ENCODE measurements at places on chromosomes 2 and 18.
A peak's percentile ranks its signal among the peaks of the same experiment; 100 is the strongest.

DNA sequence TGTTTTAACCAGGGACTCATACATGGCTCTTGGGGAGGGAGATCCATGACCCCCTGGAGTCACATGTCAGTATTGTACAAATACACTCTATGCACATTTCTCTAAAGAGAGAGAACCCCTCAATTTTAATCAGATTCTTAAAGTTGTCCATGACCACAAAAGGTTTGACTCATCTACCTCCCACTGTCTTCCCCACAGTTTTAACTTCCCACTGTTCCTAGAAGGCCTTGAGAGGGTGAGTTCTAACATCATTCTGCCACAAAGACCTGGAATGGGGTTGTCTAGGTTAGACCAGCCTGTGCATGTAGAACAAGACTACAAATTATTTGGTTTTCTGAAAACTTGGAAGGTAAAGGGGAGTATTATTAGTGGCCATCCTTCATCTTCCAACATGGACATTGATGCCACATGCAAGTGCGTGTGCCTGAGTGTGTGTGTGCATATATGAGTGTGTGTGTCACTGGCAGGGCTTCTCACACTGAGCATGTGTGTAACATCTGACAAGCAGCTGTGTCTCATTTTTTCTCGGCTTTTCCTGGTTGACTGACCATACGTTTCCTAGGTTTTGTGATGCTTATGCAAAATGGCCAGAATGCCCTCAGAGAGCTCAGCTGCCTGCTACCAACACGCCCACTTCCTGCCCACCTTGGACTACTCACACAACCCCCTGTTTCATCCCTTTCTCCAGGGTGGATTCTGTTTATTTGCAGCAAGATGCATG lies 94.6 kb upstream of the LGALSL start:
- DNase-seq = no peak

GRCh38 chr2:219542931-219543595 lies 546 bp downstream of the CHPF start:
- DNase-seq = no peak

GRCh38 chr2:231390667-231391066 lies 4.8 kb upstream of the B3GNT7 start:
- no peak for DNase-seq

DNA sequence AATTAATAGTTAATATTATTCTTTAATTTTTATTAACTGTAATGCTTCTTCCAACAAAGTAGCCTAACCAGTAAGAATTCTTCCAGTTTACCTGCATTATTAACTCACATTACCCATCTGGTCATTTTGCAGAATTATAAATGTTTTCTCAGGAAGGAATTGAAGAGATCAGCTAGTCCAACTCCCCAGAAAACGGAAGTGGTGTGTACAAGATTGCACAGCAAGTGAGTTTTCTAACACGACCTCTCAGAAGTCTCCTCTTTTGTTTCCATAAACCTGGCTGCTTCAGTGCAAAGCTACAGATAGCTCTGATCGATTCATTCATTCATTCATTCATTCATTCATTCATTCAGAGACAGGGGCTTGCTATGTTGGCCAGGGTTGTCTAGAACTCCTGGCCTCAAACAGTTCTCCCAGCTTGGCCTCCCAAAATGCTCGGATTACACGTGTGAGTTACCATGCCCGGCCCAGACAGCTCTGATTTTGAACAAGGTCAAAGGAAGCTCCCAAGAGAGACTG lies 128.8 kb upstream of the REV1 start:
- DNase-seq = no peak

DNA sequence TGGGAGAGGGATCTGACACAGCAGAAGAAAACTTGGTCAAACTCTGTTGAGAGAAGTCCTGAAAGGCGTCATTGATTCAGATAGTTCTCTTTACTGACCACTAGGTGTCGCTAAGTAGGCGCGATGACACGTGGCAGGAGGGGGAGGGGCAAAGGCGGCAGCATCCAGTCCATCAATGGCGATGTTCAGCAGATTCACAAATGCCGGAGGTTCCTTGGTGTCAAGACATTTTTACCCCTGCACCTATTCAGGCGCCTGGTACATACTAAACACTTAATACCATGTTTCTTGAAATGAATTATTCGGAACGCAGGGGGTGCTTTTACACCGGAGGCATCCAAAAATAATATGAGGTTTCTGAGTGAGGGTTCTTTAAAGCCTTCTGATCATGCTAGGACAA lies 3.0 kb upstream of the PLEK start:
- peak; percentile 83 for DNase-seq

- DNase-seq = no peak
Measured at GRCh38 chr2:50614056-50614455, 417.9 kb downstream of the NRXN1 start.

- no peak for DNase-seq
Measured at GRCh38 chr2:201654616-201655384, 11.5 kb upstream of the TMEM237 start.

DNA sequence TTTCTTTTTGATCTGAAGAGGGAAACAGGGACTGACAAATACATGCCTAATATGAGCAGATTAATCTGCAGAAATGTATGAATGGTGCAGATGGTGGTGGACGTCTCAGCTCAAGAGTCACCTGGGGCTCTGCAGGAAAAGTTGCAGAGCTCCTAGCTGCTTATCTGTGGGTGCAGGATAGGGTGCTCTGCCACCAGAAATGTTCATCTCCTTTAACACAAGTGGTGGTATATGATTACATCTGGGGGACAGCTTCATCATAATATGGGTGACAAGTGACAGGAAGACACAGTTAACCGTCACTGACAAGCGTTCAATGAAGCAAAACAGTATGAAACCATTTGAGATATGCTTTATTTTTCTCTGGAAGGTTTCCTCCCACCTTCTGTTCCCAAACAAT lies 121.2 kb upstream of the LINC00305 start:
- no peak for DNase-seq

- no peak for DNase-seq
Measured at GRCh38 chr2:43159797-43160196, 66.6 kb downstream of the ZFP36L2 start.

Data from activated gamma-delta T cell treated with Interleukin-2 at 50 U/mL for 16 hours (primary cell).